Right ventricle myocardium inferior (tissue), 1 donor: ENCODE measurements at places on chromosomes 16 and 17.

DNA sequence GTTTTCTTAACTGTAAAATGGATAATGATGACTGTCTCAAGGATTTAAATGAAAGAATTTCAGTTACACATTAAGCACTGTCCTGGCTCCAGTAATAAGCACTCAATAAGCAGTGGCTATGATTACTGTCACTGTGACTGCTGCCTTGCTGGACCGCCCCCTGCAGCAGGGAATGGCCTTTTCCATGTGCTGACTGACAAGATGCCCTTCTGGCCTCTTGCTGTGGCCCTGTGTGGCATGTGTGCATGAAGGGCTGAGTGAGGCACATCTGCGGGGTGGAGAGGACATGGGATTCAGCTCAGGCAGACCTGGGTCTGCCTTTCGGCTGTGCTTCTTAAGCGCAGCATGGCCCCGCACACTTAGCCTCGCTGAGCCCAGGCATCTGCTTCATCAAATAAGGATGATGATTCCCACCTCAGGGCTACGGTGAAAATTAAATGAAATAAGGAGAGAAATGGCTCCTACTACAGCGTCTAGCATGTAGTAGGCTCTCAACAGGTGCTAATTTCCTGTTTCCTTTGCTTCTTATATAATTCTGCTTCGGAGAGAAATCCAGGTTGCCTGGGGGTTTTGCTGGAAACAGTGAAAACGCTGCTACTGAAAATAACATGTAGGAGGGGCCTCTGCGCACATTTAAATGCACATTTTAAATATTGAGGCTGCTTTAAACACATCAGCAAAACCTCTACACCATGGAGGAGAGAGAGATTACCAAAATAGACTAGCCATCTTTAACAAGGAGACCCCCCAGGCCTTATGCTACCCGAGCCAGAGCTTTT is 183.9 kb downstream of the PARN start:
- peak; percentile 50 for DNase-seq

DNA sequence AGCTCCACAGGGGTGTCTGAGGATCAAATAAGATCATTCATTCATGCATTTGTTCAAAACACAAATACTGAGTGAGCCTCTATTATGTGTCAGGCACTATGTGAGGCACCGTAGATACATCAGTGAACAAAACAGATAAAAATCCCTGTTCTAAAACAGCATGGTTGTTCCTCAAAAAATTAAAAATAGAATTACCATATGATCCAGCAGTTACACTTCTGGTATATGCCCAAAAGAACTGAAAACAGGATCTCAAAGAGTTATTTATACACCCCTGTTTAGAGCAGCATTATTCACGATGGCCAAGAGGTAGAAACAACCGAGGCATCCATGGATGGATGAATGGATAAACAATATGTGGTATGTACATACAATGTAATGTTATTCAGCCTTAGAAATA is 15.4 kb downstream of the PIPOX start:
- DNase-seq = no peak

DNA sequence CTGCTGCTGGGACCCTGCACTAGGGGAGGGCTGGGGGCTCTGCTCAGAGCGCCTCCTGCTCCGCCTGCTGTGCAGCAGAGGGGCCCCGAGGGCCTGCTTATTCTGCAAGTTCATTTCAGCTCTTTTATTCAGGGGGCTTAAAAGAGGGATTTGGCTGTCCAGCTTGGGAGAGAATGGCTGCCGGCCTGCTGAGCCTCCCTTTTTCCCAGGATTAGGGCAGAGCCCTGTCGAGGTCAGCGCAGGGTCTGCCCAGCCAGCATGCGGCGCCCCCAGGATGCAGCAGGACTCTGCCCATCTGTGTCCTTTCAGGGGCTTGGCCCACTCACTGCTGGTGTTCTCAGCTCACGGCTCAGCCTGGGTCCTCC is 1.1 kb downstream of the SMIM5 start:
- DNase-seq = peak; percentile 44

DNA sequence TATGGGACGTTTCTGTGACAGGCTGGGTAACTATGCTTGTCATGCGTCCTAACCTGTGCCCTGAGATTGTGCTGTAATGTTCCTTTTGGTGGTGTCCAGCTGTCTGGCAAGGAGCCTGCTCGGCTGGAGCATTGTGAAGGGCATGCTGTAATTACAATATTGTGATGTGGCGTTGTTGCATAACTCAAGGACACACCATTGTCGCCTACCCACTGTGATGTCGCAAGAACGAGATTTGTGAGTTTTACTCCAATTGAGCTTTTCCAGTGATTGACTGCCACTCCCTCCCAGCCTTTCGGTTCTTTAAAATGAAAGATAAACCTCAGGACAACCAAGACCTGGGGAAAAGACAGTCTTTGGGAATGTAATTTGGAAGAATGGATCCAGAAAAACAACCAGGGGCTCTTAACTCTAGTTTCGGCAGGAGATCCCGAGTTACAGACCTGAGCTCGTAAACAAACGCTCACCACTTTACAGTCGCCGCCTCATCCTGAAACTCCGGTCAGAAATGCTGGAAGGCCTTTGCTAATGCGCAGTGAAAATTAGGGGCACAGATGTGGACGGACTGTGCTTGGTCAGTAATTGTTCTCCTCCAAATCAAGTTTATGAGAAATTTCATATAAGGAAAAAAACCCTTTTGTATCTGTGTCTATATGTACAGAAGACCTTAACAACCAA is 1.3 kb downstream of the ZNF750 start:
- DNase-seq = peak; percentile 80

DNA sequence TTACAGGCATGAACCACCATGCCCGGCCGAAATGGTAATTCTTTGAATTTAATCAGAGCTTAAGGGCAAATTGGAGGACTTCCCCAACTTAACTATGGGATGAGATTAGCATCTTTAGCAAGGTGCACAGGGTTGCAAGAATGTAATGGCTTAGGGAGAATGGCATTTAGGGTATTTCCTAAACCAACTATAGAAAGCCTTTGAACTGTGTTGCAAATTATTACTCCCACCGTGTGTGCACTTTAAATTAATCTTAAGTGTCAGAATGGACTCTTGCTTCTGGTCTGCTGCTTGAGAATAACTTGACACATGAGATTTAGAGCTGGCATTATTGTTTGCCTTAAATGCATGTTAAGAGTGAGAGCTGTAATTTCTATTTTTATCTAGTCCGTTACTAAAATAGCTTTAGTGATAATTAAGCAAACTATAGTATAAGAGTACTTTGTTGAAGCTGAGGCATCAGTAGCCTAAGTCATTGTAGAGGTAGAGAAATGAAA is 59.8 kb downstream of the TUBD1 start:
- no peak for DNase-seq

DNA sequence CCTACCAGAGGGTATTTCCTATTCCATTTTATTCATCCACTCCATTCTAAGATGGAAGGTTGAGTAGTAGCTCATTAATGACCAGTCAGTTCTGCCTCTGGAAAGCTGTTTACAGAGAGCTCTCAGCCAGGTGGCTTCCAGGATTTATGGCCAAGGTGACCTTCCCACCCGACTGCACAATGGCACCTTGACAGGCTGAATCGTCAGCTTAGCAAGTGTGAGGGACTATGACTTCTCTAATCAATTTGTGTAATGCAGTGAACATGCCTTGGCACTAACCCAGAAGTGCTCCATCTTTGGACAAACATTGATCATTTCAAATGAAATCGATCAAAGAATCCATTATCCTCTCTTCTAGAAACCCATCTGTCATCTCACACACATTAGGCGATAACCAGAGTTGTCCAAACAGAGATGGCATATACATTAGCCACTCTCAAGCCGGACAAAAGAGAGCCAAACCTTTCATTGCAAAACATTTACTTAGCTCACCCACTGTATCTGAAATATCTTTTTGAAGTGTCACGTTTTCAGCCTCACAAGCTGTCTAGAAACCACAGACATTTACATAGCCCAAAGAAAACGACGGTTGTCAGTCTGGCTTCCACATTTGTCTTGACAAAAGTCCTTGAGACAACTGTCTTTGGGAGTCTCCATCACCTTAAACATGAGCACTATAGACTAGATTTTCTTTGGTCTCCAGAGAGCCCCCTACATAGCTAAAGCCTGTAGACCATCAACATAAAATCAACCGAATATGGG is 35.6 kb downstream of the CLEC3A start:
- no peak for DNase-seq

GRCh38 chr17:7716901-7717755 is at the start of gene DNAH2:
Gene DNAH2 (plus strand): TSS chr17:7717744. CDS start chr17:7719735, 1,991 bp downstream.
- DNase-seq = peak; percentile 72

- peak; percentile 84 for DNase-seq
Observed at GRCh38 chr17:76382351-76382802, 2.0 kb upstream of the SPHK1 start.

- no peak for DNase-seq
Observed at GRCh38 chr17:77128896-77129567, 11.7 kb upstream of the SEC14L1 start.

- no peak for DNase-seq
Observed at GRCh38 chr17:75822119-75822799, 21.9 kb downstream of the UNC13D start.

GRCh38 chr16:4623593-4623992 is 1.0 kb upstream of the MGRN1 start:
- no peak for DNase-seq

DNA sequence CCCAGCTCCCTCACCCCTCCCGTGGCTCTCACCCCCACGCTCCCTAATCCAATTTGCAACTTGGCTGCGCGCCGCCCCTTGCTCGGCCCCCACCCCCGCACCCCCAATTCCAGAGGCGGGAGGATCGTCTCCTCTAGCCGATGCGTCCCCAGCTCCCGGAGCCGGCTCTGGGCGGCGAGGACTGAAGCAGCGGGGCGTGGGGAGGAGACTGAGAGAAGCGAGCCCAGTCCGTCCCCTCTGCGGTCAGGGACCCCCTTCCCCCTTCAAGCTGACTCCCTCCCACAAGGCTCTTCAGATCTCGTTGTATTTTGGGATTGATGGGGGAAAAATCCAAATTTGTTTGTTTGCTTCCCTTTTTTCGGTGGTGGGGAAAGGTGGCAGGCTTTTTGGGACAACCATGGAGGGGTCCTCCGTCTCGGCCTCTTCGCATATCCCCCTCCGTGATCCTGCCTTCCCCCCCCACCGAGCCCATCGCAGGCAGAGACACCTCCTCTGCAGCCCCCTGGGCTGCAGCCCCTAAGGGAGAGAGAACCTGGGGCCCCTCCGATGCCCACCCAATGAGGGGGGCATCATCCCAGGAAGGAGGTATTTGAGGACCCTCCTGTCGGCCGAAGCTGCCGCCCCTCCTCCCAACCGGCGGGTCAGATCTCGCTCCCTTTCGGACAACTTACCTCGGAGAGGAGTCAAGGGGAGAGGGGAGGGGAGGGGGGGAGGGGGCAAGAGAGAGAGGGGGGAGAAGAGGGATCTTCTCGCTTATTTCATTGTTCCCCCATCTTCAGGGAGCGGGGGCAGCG is 466 bp downstream of the NEUROD2 start:
- no peak for DNase-seq

- no peak for DNase-seq
Observed at GRCh38 chr16:28985211-28986041, 574 bp downstream of the LAT start.

- no peak for DNase-seq
Observed at GRCh38 chr16:57628783-57629293, 408 bp downstream of the ADGRG1 start.

GRCh38 chr16:3182608-3183444 is 5.2 kb upstream of the OR1F1 start:
- peak; percentile 84 for DNase-seq

GRCh38 chr17:48374650-48375230 is 55.3 kb downstream of the SKAP1 start:
- no peak for DNase-seq

DNA sequence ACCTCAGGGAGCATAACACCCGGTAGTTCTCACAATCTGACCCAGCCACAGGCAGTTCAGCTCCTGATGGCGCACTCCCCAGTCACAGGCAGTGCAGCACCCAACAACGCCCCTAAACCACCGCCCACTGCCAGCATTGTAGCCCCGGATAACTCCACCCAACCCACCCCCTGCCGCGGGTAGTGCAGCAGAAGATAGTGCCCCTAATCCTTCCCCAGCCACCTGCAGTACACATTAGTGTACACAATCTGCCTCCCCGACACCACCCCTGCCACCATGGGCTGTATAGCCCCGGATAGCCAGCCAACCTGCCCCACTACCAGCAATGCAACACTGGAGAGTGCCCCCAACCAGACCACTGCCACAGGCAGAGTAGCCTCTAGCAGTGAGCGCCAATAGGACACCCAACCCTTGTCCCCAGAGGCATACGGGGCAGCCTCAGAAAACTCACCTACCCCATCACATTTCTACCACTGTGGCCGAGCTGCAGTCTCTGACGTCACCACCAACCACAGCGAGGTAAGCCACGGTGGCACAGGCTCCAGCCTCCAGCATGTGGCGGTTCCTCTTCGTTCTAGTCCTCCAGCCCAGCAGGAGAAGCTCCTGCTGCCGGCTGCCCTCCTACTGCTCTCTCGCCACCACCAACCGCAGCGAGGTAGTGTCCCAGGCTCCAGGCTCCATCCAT is 877.3 kb downstream of the KCNJ18 start:
- peak; percentile 60 for DNase-seq

DNA sequence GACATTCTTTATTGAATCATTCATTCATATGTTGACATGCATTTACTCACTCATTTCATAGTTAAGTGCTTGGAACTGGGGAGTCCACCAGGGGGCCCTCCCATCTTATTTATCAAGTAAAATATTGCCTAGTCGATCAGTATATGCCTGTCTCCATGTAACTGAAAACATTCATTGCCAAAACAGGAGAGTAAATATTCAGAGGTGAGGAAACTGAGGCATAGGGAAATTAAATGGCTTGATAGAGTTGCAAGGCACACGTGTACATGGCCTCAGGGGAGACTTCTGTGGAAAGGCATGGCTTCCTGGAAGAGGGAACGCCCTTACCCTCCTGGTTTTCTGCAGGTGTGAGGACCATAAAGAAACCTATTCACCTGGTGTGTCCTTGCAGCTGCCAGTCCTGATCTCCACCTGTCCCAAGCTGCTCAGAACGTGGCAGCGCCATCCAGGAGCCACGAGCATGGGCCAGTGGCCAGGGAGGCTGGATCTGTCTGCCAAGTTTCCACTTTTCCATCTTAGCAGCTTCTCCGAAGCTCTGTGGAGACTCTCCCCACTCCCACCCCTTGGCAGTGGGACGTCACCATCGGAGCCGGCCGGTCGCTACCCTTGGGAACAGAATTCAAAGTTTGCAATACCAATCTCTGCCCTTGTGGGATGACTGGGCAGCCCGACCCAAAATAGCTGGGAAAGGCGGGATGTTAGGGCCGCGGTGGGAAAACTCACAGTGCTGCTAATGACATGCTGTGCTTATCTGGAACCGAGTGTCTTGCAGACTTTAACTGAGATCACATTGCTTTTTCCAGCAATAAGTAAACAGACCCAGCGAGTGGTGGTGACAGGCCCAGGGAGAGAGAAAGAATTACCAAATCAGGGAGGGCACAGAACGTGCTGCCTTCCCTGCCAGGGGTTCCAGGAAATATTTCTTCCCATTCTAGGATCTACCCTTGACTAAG is 4.1 kb upstream of the C1QTNF1 start:
- peak; percentile 86 for DNase-seq
